NCI-H524 treated with DMSO at 0.1 percent for 48 hours (cell line): ENCODE measurements at places on chromosomes 4 and X.

DNA sequence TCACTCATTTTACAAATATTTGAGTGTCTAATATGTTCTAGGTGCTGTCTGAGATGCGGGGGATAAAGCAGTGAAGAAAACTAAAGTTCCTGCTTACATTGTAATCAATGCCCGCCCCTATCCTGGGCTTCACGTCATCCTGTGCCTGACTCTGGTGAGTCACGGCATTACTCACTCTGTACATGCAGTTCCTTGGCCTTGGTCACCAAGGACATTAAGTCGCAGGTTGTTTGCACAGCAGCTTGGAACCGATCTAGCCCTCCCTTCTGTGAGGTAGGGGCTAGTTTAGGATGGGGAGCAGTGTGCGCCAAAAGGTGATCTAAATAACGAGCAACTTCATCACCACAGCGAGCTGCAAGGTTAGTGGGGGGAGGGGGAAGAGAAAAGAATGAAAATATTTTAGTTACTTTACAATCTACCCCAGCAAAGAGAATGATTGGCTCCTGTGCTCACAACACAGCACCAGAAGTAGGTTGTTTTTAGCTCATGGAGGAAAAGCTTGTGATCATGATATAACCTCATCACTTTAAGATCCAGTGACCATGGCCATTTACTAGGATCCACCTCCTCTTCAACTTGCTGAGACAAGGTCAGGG lies 48.0 kb upstream of the HDAC8 start:
- DNase-seq, result no peak

DNA sequence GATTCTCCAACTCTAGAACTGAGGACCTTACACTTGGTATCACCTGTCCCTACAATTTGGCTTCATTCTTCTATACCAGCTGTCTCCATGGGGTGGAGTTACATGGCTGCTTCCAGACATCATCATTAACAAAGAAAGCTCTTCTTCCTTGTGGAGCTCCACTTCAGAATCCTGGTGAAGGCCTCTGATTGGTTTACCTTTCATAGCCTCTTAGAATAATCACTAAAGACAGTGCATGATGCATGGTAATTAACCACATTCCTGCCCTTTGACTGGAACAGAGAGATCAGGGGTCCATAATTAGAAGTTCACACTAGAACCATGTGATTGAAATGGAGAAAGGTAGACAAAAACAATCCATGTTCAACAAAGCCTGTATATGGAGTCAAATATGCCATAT lies 112.6 kb upstream of the ZNF827 start:
- no peak for DNase-seq

- DNase-seq, result no peak
Observed at GRCh38 chr4:42716996-42717395, 60.1 kb upstream of the ATP8A1 start.

GRCh38 chr4:36332782-36333131 lies 51.3 kb downstream of the DTHD1 start:
- DNase-seq, result no peak

DNA sequence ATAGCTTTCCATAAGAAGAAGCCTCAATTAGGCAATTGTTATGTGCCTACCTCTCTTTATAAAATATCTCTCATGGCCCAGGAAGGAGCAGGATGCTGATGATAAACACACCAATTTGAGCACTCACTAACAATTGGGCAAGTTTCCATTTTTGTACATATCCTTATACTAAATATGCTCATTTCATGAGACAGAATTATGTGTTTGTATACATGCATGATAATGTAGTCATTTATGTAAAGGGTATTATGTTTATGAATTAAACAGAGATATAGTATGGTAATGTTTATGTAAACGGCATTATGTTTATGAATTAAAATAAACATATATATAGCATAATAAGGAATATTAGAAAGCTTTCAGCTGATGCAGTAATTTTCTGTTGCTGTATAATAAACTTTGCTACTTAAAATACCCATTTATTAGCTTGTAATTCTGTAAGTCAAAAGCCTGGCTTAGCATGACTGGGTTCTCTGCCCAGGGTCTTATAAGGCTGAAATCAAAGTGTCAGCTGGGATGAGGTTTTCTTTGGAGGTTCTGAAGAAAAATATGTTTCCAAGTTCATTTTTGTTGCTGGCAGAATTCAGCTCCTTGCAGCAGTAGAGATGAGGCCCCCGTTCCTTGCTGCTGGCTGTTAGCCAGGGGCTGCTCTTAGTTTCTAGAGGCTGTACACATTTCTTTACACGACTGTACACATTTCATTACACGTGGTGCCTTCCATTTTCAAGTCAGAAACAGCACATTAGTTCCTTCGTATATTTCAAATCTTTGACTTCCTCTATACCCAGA lies 89.0 kb downstream of the GLRA2 start:
- no peak for DNase-seq
